ENCODE measurements at places on chromosomes 6 and 20. TPM values are rescaled to one million over a fixed set of nuclear protein-coding genes. Genes with fewer than 3 reads are reported as not detected.

The AGER gene
- total RNA-seq: 1.2 TPM

The THEMIS gene
- total RNA-seq: not detected

The SLC13A3 gene
- total RNA-seq: not detected

The MOXD1 gene
- total RNA-seq: 2.7 TPM

The TAAR2 gene
- not detected for total RNA-seq

The CRYBG1 gene
- total RNA-seq: 0.56 TPM

The EDN3 gene
- 3.0 TPM for total RNA-seq

The GHRH gene
- total RNA-seq: not detected

The GSTA5 gene
- total RNA-seq: not detected

The SLC32A1 gene
- not detected for total RNA-seq

The OSER1 gene
- 56.3 TPM for total RNA-seq

The RNGTT gene
- total RNA-seq: 7.0 TPM

The EZR gene
- 436 TPM for total RNA-seq

The MAPK14 gene
- 26.6 TPM for total RNA-seq

The CD83 gene
- total RNA-seq: 2.0 TPM

The ZNF391 gene
- 0.16 TPM for total RNA-seq

The ASIP gene
- not detected for total RNA-seq

The MUC21 gene
- total RNA-seq: not detected

The GRM4 gene
- total RNA-seq: 0.15 TPM

The HBS1L gene
- 31.8 TPM for total RNA-seq

The NRN1 gene
- total RNA-seq: 0.59 TPM

The CALHM4 gene
- not detected for total RNA-seq

The CLPSL2 gene
- total RNA-seq: 0.99 TPM

The PTCRA gene
- total RNA-seq: not detected

The MED23 gene
- 9.0 TPM for total RNA-seq

The CALHM6 gene
- not detected for total RNA-seq

The LST1 gene
- total RNA-seq: not detected

The COL21A1 gene
- total RNA-seq: 0.55 TPM

The ZMYND8 gene
- 14.8 TPM for total RNA-seq

The SSTR4 gene
- 0.32 TPM for total RNA-seq

The RIPPLY2 gene
- total RNA-seq: 0.32 TPM

The VPS16 gene
- total RNA-seq: 27.3 TPM

The NOTCH4 gene
- total RNA-seq: 0.76 TPM

The MMP24 gene
- 31.0 TPM for total RNA-seq

The TMEM244 gene
- not detected for total RNA-seq

The TGM3 gene
- 0.08 TPM for total RNA-seq

The RAB44 gene
- 0.05 TPM for total RNA-seq

The AVP gene
- total RNA-seq: not detected

The CTSZ gene
- 188 TPM for total RNA-seq

The SLC22A3 gene
- total RNA-seq: 47.2 TPM
